GOT3 (cell line): ENCODE measurements at places on chromosomes 6 and 20.

- DNase-seq = no peak
Observed at GRCh38 chr20:7291323-7291943, 523.9 kb downstream of the BMP2 start.

GRCh38 chr20:48463916-48464315, 363.9 kb downstream of the PREX1 start:
- DNase-seq = peak; percentile 37

DNA sequence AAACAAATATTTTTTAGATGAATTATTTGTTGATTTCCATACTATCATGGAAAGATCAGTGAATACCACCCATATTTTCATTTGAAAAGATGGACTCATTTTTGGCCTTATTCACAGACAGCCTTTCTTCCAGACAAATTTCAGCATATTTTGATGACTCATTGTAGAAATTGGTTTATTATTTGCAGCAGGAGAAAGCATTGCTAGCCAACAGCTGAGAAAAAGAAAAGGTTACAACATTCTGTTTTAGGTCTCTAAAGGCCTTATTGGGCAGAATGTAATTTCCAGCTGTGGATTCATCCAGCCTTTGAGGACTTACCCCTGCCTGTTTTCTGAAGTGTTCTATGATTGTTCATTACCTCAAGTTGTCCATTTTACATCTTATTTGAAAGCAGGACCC, 201.9 kb downstream of the PLCB4 start:
- no peak for DNase-seq

DNA sequence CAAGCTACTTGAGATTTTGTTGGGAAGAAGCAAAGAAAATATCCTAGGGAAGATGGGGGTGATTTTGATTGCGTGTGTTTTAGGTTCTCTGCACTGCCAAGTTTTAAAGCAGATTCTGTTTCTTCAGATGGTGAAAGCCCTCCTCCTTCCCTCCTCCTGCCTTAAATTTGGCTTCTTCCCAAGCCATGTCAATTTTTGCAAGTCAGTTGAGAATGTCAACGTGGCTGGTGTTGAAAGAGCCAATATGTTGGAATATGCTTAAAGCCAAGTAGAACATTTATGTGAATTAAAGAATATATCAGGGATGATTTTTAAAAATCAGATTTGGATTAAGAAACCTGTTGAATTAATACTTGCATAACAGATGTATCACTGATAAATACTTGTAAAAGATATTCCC, 270.8 kb downstream of the ARID1B start:
- DNase-seq = no peak
